Peyer's patch (tissue), 4 donors: ENCODE measurements at places on chromosomes 11 and 22. TPM values are rescaled to one million over a fixed set of nuclear protein-coding genes. Genes with fewer than 3 reads are reported as not detected.

Gene SCGB1A1
- not detected for total RNA-seq

Gene ZNF280A
- total RNA-seq: not detected

Gene TRIOBP
- 84.7 TPM for total RNA-seq

Gene CDCA5
- total RNA-seq: 0.94 TPM

Gene MRTFA
- 81.4 TPM for total RNA-seq

Gene TRIM48
- total RNA-seq: not detected

Gene NXPE2
- total RNA-seq: 9.1 TPM

Gene PATE4
- total RNA-seq: not detected

Gene SERPIND1
- total RNA-seq: not detected

Gene POTEH
- total RNA-seq: not detected

Gene LARGE2
- not detected for total RNA-seq

Gene CASP1
- 94.0 TPM for total RNA-seq

Gene ARVCF
- 10.7 TPM for total RNA-seq

Gene PKDREJ
- not detected for total RNA-seq

Gene PGR
- 0.38 TPM for total RNA-seq

Gene ASCL2
- 11.9 TPM for total RNA-seq

Gene C1QTNF4
- not detected for total RNA-seq

Gene DDTL
- total RNA-seq: 0.67 TPM

Gene TSPAN18
- total RNA-seq: 19.8 TPM

Gene CD3D
- 26.6 TPM for total RNA-seq

Gene KCTD14
- total RNA-seq: 3.3 TPM

Gene FAM181B
- not detected for total RNA-seq

Gene HMBS
- total RNA-seq: 13.8 TPM

Gene CCDC81
- total RNA-seq: 3.1 TPM

Gene PPFIA1
- total RNA-seq: 82.3 TPM

Gene HEPHL1
- not detected for total RNA-seq

Gene SLC5A12
- total RNA-seq: 197 TPM

Gene LAYN
- total RNA-seq: 4.2 TPM

Gene COMMD9
- 41.3 TPM for total RNA-seq

Gene OR52B6
- total RNA-seq: not detected

Gene DDX10
- total RNA-seq: 38.0 TPM

Gene AMOTL1
- 8.2 TPM for total RNA-seq

Gene OR10G7
- total RNA-seq: not detected

Gene OR8D4
- total RNA-seq: not detected

Gene KRTAP5-9
- not detected for total RNA-seq

Gene LIMK2
- 256 TPM for total RNA-seq

Gene MS4A12
- total RNA-seq: not detected

Gene TMEM132A
- total RNA-seq: 5.1 TPM

Gene IFITM1
- 58.6 TPM for total RNA-seq

Gene MEI1
- total RNA-seq: 6.0 TPM

Gene SSTR3
- total RNA-seq: not detected

Gene CHRM4
- 11.5 TPM for total RNA-seq

Gene CNTF
- 5.3 TPM for total RNA-seq

Gene OR8A1
- not detected for total RNA-seq

Gene OR2AG2
- not detected for total RNA-seq
